NCI-H345 (cell line): ENCODE measurements at places on chromosomes 16 and 17.

- DNase-seq = no peak
Measured at GRCh38 chr16:76897816-76898215, 293.2 kb upstream of the MON1B start.

- no peak for DNase-seq
Measured at GRCh38 chr17:70130289-70130688, 39.0 kb upstream of the KCNJ2 start.

- peak; percentile 20 for DNase-seq
Measured at GRCh38 chr17:5644065-5644464, 59.8 kb upstream of the NLRP1 start.

DNA sequence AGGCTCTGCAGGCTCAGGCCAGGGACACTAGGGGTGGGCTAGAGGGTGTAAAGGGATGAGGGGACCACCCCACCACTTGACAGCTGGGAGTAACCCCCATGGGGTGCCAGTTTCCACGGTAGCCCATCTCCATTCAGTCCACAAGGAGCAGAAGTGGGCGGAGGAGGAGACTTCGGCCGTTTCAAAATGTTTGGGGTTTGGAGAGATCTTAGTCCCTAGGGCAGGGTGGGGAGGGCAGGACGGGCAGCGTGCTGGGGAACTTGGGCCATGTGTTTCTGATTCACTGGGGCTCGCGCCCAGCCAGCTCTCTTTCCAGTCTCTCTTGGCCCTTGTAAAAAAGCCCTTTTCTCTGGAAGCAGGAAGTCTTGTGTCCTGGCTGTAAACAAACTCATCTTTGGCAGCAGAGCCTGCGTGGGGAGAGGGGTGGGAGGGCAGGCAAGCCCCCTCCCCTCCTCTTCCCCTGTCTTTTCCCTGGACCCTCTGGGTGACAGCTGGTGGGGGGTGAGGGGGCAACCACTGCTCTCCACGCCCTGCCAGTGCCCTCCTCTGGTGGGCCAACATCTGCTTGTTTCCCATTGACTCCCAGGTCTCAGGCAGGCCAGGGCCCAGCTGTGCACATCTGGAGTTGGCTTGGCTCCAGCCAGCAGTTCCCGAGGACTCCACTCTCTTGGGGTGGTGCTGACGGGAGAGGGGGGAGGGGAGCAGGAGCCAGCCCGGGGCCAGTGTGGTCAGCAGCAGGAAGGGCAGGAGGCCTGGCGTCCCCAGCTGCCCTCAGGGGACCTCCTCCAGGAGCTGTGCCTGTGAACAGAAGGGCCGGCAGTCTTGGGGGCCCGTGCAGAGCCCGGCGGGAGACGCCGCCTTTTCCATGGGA is 8.1 kb downstream of the CYGB start:
- no peak for DNase-seq

GRCh38 chr16:4733211-4733742 is 794 bp downstream of the ANKS3 start:
- DNase-seq = no peak

GRCh38 chr16:74202009-74202408 is 94.6 kb upstream of the PSMD7 start:
- no peak for DNase-seq

GRCh38 chr16:1461146-1461545 is 13.7 kb downstream of the CLCN7 start:
- no peak for DNase-seq
